Vagina (tissue), 2 donors: ENCODE measurements at places on chromosomes 1 and 21.

- DNase-seq = no peak
Measured at GRCh38 chr21:15653710-15654109, 76.1 kb upstream of the USP25 start.

- no peak for DNase-seq
Measured at GRCh38 chr1:243477731-243478290, 222.0 kb downstream of the SDCCAG8 start.

DNA sequence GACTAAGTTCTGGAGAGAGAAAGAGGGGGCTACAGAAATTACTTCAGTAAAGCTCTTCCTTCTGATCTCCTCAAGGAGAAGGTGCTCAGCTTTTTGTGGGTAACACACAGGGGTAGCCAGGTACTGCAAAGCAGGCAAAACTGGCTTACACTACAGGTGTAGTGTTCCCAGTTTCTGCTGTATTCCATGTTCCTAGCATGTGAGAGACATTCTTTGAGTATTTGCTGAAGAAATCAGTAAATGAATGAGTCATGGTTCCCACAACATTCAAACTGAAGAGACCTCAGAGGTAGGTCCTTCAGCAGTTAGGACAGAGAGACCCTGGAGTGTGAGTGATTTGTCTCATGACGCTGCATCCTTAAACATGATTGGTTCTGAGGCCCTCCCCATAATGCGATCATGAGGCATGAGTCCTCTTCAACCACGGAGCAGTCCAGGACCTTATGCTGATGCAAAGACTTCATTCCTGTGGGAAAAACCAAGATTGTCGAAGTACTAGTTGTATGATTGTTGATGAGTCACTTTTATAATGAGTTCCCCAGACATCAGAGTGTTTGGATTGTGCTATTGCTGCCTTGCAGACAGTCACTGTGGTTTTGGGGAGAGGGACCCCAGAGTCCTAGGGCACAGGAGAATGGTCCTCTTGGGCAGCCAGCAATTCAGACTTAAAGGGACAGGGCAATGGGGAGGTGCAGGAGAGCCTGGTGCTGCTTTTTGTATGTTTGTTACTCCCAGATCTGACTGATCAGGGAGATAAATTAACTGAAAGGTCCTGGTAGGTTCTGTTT, 2.7 kb upstream of the OR10J4 start:
- no peak for DNase-seq

- DNase-seq = no peak
Measured at GRCh38 chr1:66262208-66262963, 271.6 kb upstream of the SGIP1 start.

GRCh38 chr1:86409416-86410021, 13.4 kb upstream of the ODF2L start:
- no peak for DNase-seq

DNA sequence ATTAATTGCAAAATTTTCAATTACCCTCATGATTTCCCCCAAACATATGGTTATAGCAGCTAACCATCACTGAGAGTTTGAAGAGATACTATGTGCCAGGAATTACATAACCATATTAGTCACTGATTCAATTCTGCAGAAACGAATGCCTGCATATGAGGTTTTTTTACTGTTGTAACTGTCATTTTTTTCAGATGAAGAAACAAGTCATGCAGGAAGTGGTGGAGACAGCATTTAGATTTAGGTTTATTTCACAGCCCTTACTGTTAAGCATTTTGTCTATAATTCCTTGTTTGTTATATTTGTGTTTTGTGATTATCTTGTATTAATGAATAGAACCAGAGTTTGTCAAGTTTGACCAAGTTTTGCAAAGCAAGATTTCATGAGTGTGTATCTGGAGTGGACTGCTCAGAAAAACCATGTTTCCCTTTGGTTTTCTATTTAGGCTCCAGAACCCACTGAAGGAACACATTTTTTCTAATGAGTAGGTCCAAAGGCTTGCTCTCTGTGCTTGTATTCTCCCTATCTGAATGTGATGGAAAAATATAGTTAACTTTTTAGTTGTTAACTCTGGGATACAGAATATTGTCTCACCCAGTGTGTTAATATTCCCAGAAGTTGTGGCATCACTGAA, 308.5 kb upstream of the ADAMTS5 start:
- DNase-seq = no peak
